NCI-H2081 treated with DMSO at 0.1 percent for 48 hours (cell line): ENCODE measurements at places on chromosomes 7 and 10.

- no peak for DNase-seq
Measured at GRCh38 chr7:93890041-93890463, 501 bp downstream of the TFPI2 start.

GRCh38 chr10:102394801-102395399, 605 bp upstream of the NFKB2 start:
- no peak for DNase-seq

DNA sequence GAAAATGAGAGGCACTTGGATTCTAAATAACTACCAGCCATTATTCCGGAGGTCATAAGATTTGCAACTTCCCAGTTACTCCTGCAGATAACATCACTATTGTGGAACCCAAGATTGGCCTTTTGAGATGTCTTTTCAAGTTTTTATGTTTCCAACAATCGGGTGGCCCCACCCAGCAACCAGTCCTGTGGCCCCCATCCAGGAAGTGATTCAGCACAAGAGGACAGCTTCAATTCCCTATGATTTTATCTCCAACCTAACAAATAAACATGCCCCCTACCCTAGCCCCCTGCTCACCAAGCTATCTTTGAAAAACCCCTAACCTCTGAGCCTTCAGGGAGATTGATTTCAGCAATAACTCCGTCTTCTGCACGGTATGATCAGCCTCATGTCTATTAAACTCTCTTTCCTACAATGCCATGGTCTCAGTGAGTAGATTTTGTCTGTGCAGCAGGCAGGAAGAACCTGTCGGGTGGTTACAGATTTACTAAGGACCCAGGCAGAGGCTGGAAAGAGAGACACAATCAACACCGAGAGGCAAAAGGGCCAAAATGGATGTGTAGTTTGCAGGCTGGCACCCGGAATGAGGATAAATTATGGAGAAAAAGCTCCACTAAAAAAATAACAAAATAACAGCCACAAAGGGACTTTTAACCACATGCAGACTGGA, 83.9 kb upstream of the UNC5B start:
- no peak for DNase-seq

GRCh38 chr10:68721673-68722335, 765 bp downstream of the CCAR1 start:
- DNase-seq = no peak

DNA sequence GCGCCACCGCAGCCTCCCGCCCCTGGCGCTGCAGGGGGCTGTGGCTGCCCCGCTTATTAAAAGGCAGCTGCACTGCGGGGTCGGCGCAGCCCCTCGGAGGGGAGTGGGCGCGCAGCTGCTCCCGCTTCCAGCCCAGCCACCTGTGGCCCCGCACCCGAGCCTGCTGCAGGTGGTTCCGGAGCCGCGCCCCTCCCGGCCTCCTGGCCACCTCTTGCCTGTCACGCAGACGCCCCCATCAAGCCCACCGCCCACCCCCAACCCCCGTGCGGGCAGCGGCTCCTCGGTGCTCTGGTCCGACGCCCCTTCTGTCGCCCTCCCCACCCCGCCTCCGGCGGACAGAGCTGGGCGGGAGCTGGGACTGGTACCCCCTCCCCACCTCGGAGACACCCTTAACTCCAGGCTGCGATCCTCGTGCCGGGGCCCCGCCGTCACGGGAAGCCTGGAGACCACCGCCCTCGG, 549 bp downstream of the CALY start:
- no peak for DNase-seq

DNA sequence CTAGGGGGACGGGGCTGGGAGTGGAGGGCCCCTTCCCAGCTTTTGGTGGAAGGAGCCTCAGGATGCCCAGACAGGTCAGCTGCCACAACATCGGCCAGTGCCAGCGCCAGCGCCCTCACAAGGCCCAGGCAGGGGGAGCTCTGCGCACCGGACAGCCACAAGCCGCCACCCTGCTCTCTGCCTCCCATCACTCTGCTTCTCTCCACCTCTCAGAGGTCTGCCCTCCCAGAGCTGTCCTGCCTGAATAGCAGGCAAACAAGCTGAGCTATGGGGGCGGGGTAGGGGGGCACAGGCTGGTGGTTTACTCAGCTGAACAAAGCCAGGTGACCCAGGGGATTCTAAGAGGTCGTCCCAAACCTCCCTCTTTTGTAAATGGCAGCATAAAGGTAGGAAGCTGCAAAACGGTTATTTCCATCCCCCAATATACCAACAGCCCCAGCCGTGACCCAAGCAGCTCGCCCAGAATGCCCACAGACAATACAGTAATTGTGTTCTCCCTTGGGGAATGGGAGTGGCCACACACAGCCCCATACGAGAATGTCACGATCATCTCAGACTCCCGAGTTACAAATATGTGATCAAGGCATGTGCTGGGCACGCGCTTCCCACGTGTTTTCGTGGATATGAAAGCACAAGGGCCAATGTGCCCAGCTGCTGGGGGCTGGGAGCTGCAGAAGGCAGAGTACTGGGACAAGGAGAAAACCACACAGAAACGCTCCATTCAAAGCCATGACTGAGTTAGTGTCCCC, 19.7 kb downstream of the FAM53B start:
- no peak for DNase-seq
